Thyroid gland (tissue), 4 donors: ENCODE measurements at places on chromosomes 16 and 17. TPM values are rescaled to one million over a fixed set of nuclear protein-coding genes. Genes with fewer than 3 reads are reported as not detected.
A peak's percentile ranks its signal among the peaks of the same experiment; 100 is the strongest.

The TMUB2 gene
- 41.4 TPM for total RNA-seq

The KRT9 gene
- not detected for total RNA-seq

The AIPL1 gene
- total RNA-seq = not detected

The GAST gene
- total RNA-seq = not detected

The KRT33A gene
- total RNA-seq = not detected

The HSD17B1 gene
- total RNA-seq = 0.21 TPM

- H3K27ac ChIP-seq = no peak overlapping the region
- H3K27me3 ChIP-seq = no peaks in the 10 kb centered on the region
- peak; percentile 40 for DNase-seq
- no peaks in the 10 kb centered on the region for H3K4me1 ChIP-seq
Observed at GRCh38 chr16:89581861-89582563, 6.5 kb downstream of the CPNE7 start.

- H3K36me3 ChIP-seq = peaks cover 6% of the 10 kb centered on the region
- peak overlapping the region; percentile 92 for H3K27ac ChIP-seq
- H3K4me3 ChIP-seq = no peak overlapping the region
- no peaks in the 10 kb centered on the region for H3K27me3 ChIP-seq
- peak; percentile 69 for DNase-seq
Observed at GRCh38 chr16:75580-76501, 2.2 kb upstream of the MPG start.

GRCh38 chr16:51155199-51155607, 4.1 kb upstream of the SALL1 start:
- peak overlapping the region; percentile 90 for H3K4me3 ChIP-seq
- DNase-seq = peak; percentile 68
- H3K27ac ChIP-seq = peak overlapping the region; percentile 99
- H3K27me3 ChIP-seq = no peaks in the 10 kb centered on the region

DNA sequence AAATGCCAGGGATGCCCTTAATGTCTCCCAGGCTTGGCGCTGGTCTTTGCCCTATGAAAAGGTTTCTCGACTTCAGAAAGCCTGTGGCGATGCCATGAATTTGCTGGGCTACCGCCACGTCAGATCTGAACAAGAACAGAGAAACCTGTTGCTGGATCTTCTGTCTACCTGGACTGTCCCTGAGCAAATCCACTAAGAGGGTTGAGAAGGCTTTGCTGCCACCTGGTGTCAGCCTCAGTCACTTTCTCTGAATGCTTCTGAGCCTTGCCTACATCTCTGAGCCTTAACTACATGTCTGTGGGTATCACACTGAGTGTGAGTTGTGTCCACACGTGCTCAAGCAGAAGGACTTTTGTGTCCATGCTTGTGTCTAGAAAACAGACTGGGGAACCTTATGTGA, 11.4 kb downstream of the CHST4 start:
- H3K36me3 ChIP-seq = no peaks in the 10 kb centered on the region
- DNase-seq = peak; percentile 32
- no peak overlapping the region for H3K4me3 ChIP-seq
- H3K27me3 ChIP-seq = no peaks in the 10 kb centered on the region
- no peaks in the 10 kb centered on the region for H3K4me1 ChIP-seq

DNA sequence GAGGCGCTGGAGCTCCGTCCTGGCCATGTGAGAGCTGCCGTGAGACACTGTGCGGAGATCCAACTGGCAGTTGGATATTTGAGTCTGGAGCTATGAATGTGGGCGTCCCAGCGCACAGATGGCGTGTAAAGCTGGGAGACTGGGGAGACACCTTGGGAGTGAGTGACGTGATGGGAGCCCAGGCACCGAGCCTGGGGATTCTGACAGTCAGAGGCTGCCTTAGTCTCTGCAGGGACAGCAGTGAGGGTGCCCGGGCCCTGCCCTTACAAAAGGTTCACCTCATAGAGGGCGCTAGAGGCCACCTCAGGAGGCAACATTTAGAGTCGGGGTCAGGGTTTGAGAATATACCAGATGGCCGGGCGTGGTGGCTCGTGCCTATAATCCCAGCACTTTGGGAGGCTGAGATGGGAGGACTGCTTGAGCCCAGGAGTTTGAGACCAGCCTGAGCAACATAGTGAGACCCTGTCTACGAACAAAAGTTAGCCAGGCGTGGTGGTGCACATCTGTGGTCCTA, 194.1 kb upstream of the GSE1 start:
- peaks cover 26% of the 10 kb centered on the region for H3K4me1 ChIP-seq
- H3K36me3 ChIP-seq = no peaks in the 10 kb centered on the region
- no peak overlapping the region for H3K4me3 ChIP-seq
- DNase-seq = no peak
- no peaks in the 10 kb centered on the region for H3K27me3 ChIP-seq
- H3K27ac ChIP-seq = no peak overlapping the region

DNA sequence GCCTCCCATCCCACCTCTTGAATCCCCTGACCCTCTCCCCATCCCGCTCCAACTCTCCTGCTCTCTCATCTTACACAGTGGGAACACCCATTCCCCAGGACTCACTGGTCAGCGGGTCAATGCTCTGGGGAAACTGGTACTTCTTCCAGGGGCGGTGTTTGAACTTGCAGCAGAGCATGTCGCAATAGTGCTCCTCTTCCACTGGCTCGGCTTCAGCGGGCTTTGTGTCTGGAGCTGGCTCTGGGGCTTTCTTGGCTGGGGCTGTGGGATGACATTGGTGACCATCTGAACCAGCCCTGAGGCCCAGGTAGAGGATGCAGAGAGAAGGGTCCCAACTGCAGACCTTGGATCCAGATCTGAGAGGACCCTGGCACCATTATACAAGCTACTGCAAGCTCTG, 51.9 kb downstream of the CNGB1 start:
- H3K4me1 ChIP-seq = no peaks in the 10 kb centered on the region
- H3K27me3 ChIP-seq = no peaks in the 10 kb centered on the region
- H3K27ac ChIP-seq = no peak overlapping the region
- no peaks in the 10 kb centered on the region for H3K36me3 ChIP-seq

- H3K27ac ChIP-seq = no peak overlapping the region
- H3K4me1 ChIP-seq = no peaks in the 10 kb centered on the region
- no peak for DNase-seq
- H3K36me3 ChIP-seq = no peaks in the 10 kb centered on the region
- no peak overlapping the region for H3K4me3 ChIP-seq
- no peaks in the 10 kb centered on the region for H3K27me3 ChIP-seq
Observed at GRCh38 chr16:54522584-54522983, 236.0 kb upstream of the IRX3 start.

- no peak overlapping the region for H3K27ac ChIP-seq
- no peaks in the 10 kb centered on the region for H3K27me3 ChIP-seq
- no peak for DNase-seq
- no peaks in the 10 kb centered on the region for H3K36me3 ChIP-seq
- H3K4me3 ChIP-seq = no peak overlapping the region
Observed at GRCh38 chr16:50371936-50372595, 3.3 kb upstream of the BRD7 start.

DNA sequence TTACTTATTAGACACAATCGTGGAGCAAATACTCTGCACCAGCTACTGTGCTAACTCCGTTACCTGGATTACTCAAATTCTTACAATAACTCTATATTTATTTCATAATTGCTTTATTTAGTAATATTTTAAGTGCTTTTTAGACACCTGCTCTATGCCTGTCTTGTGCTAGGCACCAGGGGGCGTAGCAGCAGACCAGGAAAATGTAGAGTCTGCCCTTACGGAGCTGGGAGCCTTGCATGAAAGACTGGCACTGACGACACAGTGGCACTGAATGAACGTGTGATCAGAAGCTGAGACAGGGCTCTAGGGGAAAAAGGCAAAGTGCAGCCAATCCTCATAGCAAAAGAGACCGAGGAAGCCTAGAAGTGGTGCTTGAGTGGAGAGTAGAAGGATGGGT, 486.5 kb downstream of the CDH13 start:
- H3K4me3 ChIP-seq = no peak overlapping the region
- no peaks in the 10 kb centered on the region for H3K4me1 ChIP-seq
- no peaks in the 10 kb centered on the region for H3K27me3 ChIP-seq
- DNase-seq = peak; percentile 49

GRCh38 chr16:84746875-84747274, 47.1 kb downstream of the USP10 start:
- no peak for DNase-seq
- H3K27me3 ChIP-seq = no peaks in the 10 kb centered on the region
- peaks cover 9% of the 10 kb centered on the region for H3K4me1 ChIP-seq
- no peaks in the 10 kb centered on the region for H3K36me3 ChIP-seq
- no peak overlapping the region for H3K4me3 ChIP-seq

- H3K4me3 ChIP-seq = no peak overlapping the region
- H3K36me3 ChIP-seq = no peaks in the 10 kb centered on the region
- no peaks in the 10 kb centered on the region for H3K4me1 ChIP-seq
- DNase-seq = no peak
- H3K27me3 ChIP-seq = no peaks in the 10 kb centered on the region
- no peak overlapping the region for H3K27ac ChIP-seq
Observed at GRCh38 chr17:34177642-34178041, 77.4 kb upstream of the CCL2 start.

GRCh38 chr17:42617956-42618431, 8.5 kb downstream of the TUBG1 start:
- H3K36me3 ChIP-seq = peaks cover 9% of the 10 kb centered on the region
- no peak for DNase-seq
- H3K27ac ChIP-seq = no peak overlapping the region

DNA sequence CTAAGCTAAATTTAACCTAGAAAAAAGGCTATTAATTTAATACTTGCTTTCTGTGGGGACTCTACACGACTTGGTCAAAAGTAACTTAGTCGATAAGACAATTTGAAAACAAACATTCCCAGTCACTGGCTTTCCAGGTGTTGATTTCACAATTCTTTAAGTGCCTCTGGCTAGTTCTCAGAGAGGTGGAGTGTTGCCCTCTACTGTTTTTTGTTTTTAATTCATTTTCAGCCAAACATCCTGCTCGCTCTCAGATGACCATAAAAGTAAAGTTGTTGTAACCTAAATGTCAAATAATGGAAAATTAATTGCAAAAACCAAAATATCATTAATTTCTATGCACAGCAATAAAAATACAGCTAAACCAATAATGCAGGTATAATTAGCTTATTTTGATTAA, 107.1 kb downstream of the MYO1D start:
- H3K4me3 ChIP-seq = no peak overlapping the region
- H3K4me1 ChIP-seq = no peaks in the 10 kb centered on the region
- H3K27ac ChIP-seq = no peak overlapping the region
- H3K36me3 ChIP-seq = peaks cover 3% of the 10 kb centered on the region

GRCh38 chr17:9922012-9922848, 17.2 kb upstream of the RCVRN start:
- H3K27ac ChIP-seq = no peak overlapping the region
- DNase-seq = no peak
- H3K4me3 ChIP-seq = no peak overlapping the region
- H3K4me1 ChIP-seq = no peaks in the 10 kb centered on the region
- no peaks in the 10 kb centered on the region for H3K27me3 ChIP-seq
